ENCODE measurements at places on chromosomes 2 and 18.

DNA sequence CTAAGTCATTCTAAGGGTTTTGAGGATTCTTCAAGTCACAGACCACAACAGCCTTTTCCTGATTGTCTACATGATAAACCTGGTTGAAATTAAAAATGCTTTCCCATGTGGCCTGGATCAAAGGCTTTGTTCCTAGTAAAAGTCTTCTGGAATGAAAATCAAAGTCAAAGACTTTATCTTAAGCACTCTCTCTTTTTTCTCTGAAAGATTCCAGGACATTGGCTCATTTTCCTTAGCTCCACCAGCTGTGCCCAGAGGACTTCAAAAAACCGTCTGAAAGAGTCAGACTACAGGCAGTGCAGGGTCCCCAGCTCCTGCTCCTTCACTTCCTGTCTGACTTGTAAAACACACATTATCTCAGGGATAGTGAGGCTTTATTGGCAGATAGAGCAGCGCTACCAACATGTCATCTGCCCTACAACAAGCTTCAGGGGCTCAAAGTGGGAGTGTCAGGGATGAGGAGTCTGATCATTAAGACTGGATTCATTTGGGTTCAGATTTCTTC is 148.2 kb downstream of the ESCO1 start:
- no peak for DNase-seq

GRCh38 chr2:109351164-109351756 is 222.3 kb downstream of the SH3RF3 start:
- no peak for DNase-seq

GRCh38 chr2:105364436-105365139 is 27.2 kb downstream of the C2orf49 start:
- no peak for DNase-seq

DNA sequence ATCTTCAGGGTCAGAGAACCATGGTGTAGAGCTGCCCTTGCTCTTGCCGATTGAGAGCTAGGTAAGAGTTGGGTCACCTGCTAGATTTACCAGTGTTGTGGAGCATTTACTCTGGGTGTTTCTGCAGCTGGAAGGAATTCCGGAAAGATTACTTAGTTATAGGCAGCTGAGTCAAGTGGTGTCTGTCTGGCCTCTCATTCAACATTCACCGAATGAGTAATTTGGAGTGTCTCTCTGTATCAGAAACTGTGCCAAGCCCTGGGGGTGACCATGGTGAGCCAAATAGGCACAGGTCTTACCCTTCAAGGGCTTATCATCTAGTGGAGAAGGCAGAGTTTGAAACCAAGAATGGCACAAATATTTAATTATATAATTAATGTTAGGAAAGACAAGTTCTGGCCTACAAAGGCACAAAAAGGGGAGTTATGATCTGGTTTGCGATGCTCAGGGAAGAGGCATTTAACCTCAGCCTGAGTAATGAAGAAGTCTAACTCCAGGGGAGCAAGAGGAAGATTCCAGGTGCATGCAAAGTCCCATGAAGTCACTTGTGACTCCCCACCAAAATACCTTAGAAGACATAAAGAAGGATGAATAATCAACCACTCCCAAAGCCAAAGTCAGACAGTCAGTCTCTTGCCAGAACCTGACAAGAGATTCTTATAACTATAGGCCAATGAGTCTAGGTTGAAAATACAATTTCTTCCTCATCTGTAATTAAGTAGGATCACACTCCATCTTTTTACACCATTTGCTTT is 12.5 kb downstream of the SETBP1 start:
- DNase-seq, result no peak

DNA sequence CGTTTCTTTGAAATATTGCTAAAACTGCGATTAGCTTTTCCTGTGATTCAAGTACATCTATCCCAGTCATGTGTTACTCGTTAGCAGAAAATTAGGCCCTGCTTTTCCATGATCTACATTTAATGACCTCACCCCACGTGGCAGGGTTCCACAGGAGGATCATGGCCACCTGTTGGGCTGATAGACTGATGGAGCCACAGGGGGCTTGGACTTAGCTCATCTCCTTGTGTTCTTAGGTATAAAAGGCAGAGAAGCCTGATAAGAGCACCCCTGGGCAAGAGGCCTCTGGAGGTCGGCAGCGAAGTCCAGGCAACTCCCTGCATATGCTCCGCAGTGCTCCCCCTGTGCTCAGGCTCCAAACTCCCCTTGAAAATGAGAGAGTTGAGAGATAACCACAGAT is 12.9 kb downstream of the FZD7 start:
- DNase-seq, result no peak

- DNase-seq, result no peak
Measured at GRCh38 chr2:190695739-190696138, 46.9 kb downstream of the NAB1 start.

DNA sequence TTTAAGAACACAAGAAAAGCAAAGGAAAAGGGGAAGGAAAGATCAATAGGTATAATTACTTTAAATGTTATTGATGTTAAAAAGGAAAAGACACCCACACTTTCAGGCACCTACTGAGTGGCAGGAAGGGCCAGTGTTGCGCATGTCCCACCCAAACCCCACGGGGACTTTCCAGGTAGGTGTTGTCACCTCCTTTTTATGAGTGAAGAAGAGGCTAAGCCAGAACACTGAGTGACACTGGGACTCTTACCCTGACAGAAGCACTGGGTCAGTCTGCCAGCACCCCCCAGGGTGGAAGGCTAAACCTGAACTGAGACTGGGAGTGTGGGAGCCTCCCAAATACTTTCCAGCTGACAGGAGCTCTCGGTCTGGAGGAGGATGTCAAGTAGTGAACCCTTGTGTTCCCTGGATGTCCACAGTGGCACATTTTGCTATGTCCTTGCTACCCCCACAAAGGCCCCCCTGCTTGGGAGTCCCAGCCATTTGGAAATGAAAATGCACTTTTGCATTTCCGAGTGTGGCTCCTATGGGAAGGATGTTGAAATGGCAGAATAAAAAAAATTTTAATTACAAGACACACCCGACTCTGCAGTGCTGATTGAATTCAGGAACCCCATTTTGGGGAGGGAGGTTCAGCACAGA is 90.9 kb upstream of the SMAD2 start:
- DNase-seq, result no peak
